ENCODE measurements at places on chromosomes 16 and 17.
A peak's percentile ranks its signal among the peaks of the same experiment; 100 is the strongest.

GRCh38 chr16:89687092-89687940 is 827 bp downstream of the CDK10 start:
- no peak for DNase-seq

DNA sequence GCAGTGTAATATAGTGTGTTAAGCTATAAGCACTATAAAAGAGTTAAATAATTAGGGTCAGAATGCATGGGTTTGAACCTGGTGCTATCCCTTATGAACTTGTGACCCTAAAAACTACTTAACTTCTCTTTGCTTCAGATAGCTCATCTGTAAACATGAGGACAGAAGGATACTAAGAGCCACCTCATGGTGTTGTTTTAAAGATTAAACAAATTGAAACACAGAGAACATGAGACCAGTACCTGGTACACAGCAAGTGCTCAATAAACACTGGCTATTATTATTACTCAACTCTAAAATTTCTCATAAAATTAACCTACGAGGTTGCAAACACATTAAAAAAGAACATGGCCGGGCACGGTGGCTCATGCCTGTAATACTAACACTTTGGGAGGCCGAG is 43.3 kb downstream of the SMURF2 start:
- DNase-seq: no peak

DNA sequence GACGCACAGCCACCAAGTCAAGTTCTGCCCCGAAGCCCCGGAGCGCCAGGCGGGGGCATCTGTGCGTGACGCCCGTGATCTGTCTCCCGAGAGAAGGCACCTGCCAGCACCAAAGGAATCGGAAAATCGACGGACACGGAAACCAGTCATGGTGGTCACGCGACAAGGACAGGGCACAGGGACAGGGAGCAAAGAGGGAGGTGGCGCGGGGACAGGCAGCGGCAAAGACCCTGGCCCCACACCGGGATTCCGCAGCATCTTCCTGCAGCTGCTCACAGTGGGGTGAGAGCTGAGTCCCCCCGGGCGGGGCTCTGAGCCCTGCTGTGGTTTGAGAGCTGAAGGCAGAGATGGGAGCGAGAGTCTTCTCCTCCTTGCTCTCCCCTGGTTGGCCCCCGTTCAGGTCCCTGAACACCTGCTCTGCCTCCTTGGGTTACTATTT is 56.4 kb downstream of the ABR start:
- DNase-seq: no peak

DNA sequence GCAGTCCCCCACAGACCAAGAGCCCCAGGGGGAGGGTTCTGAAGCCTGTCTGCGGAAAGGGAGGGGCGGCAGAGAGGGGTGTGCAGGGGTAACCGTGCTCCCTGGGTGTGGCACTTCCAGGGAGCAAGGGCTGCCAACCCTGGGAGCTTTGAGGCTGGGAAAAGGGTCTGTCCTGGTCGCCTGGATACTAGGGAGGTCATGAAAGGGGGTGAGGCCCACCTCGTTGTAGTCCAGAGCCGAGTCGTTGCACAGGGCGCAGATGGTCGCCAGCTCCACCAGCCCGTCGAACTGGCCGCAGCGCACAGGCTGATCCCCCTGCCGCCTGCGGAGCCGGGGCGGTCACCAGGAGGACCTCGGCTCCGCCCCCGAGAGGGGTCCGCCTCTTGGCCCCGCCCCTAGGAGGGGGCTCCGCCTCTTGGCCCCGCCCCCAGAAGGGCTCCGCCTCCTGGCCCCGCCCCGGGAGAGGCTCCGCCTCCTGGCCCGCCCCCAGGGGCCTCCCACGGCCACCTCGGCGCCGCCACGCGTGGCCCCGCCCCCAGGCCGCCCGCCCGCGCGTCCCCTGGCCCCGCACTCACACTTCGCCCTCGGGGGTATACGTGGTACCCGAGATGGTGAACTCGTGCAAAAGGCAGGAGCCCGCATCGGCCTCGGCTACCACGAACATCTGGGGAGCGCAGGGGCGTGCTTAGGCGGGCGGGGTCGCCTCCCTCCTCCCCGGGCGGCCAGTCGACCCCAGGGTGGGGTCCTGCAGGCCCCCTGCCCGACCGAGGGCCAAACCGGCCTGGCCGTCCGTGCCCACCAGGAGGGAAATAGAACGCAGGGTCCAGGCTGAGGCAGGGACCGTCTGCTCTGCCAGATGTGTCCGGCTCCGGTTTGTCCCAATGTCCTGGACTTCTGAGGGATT is 19.5 kb downstream of the ATP2A3 start:
- DNase-seq: no peak

DNA sequence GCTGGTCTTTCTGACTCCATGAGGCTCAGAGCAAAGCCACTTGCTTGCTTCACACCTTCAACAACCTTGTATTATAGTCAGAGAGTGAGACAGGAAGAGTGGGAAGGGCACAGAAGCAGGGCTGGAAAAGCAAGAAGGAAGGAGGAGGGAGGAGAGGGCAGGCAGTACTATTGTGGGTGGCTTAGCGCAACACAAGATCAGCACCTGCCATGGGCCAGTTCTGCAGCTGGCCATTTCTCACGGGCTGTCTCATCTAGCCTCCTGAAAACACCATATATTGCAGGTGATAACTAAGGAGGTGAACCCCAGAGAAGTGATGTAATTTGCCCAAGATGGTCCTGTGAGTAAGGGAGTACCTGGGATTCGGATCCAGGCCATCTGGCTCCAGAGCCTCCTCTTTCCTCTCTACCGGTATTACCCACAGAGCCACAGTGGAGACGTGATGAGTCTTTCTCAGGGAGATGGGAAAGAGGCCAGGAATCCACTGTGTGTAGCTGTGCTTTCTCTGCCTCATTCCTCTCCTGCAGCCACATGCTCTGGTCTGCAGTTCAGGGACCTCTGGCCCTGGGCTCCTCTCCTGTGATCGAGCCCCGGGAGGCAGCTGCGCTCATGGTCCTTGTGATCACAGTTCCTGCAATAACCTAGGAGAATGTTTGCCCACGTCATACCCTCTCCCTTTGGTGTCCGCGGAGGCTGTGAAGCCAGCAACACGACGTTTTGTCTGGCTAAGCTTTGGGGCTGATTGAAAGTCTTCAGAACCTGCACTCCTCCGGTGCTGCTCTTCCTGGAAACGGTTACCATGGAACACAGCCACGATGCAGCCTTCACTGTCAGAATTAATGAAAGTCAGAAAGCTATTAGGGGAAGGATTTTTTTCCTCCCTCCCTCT is 178.1 kb upstream of the CCL2 start:
- no peak for DNase-seq

DNA sequence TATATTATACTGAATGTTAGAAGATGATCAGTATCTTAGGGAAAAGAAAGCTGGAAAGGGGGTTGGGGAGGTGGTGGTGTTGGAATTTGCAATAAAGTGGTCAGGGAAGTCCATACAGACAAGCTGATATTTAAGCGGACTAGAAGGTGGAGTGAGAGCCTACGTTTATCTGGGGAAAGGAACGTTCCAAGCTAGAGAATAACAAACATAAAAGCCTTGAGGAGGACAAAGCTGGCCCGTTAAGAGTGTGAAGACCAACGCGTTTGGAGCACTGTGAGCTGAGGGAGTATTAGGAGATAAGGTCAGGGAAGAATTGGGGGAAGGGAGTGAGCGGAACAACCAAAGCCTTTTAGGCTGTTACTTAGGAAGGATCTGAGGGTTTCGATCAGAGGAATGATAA is 1.4 kb downstream of the DDX42 start:
- DNase-seq: no peak

DNA sequence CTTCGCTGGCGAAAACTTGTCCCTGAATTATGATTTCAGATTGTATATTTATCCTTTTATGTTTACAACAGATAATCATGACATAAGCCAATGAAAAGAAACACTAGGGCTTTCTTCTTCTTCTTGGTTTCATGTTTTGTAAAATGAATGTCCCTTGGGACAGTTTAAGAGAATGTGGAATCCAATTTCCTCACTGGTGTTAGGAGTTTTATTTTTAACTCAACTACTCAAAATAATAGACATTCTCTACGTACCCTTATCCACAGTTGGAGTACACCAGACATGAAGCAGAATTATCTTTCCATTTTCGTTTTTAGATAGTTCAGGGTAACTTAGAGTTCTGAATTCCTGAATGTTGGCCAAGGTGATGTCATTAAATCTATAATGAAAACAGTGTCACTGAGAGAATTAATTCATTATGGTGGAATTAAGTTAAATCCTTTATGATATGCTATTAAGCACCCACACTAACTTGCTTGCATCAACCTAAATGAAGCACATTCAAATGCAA is 43.4 kb downstream of the IRX6 start:
- DNase-seq: no peak

- no peak for DNase-seq
These were observed 49.9 kb upstream of the DOC2B start for GRCh38 chr17:231191-231965.

- DNase-seq: no peak
These were observed 19.1 kb downstream of the ANKS3 start for GRCh38 chr16:4714996-4715395.

- no peak for DNase-seq
These were observed 282.3 kb upstream of the TNRC6C start for GRCh38 chr17:77676237-77676661.

GRCh38 chr17:35294756-35295155 is 51.9 kb downstream of the SLFN5 start:
- DNase-seq: no peak

DNA sequence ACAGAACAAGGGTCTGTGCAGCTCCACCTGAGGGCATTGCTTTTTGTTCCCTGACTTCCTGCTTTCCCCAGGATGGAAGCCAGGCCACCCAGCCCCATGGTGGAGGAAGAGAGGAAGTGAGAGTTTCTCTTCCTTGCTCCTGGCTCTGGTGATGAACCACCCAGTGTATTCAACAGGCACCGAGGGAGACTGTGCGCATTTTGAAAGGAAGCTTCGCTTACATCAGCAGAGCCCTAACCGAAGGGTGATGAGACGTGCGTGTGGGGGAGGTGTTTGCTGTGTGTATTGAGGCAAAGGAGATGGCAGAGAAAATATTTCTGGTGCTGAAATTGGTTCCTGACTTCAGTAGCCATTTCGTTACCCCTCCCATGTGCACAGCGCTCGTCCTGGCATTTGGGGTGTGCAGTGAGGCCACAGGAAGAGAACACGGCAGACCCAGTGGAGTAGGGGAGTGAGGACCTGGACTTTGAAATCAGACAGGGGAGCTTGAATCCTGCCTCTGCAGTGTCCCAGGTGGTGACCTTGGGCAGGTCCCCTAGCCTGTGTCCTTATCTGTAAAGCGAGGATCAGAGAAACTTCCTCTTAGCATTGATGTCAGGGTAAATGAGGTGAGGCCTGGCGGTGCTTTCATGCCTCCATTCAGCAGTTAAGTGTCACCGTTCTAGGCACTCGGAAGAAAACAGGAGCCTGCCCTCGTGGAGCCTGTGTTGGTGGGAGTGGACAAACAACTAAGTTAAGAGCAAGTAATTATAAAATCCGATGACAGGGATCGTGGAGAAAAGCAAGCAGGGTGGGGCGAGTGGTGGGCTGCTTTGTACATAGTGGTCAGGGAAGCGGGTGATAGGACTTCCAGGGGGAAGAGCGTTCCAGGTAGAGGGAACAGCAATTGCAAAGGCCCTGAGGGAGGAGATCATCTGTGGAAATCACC is 7.4 kb downstream of the CMIP start:
- peak; percentile 29 for DNase-seq

GRCh38 chr17:40281663-40282062 is 6.0 kb upstream of the CDC6 start:
- DNase-seq: no peak

GRCh38 chr16:81553814-81554675 is 109.4 kb downstream of the CMIP start:
- no peak for DNase-seq

DNA sequence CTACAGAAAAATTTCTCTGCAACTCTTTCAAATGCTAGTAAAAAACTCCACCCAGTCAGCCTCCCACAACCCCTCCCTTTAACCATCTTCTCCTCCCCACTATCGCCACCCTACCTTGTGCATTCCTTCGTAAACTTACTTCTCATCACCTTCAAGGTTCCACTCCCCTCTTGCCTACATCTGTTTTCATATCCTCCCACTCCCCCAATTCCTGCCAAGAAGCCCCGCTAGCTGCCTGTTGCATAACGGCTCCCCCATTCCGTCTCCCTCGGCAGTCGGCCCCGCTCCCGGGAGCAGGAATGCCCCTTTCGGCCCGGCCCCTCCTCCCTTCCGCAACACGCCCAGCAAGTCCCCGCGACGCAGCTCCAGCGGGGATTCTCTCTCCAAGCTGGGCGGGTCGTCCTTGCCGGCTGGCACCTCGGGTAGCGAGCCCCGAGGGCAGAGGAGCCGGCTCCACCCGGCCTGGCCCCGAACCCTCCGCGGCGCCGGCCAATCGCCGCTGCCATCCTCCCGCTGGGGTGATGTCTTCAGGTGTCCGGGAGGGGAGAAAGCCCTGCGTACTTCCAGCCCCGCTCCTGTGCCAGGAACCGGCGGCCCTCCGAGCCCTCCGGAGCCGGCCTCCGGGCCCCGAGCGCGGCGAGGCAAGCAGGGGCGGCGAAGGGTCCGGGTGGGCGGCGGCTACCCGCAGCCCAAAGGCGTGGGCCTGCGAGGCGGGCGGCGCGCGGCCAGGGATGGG is 1.5 kb downstream of the PHLPP2 start:
- peak; percentile 41 for DNase-seq

- DNase-seq: no peak
These were observed 127.8 kb downstream of the SDK2 start for GRCh38 chr17:73516431-73516830.

- DNase-seq: no peak
These were observed 1.2 kb upstream of the AMFR start for GRCh38 chr16:56426585-56426984.

DNA sequence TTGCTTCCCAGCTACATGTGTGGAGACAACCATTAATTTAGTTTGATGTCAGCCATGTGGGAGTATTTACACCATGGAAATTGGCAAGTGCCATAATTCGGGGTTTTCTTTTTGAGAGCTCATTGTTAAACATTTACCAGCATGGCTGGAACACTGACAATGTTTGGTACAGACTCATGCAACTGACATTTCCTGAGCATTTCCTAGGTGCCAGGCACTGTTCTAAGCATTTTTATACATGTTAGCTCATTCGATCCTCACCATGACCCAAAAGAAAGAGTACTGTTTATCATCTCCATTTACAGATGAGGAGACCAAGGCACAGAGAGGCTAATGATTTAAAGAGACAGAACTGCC is 86.9 kb downstream of the FOXL1 start:
- DNase-seq: no peak

- no peak for DNase-seq
These were observed 8.5 kb upstream of the HSD3B7 start for GRCh38 chr16:30976486-30976885.

- no peak for DNase-seq
These were observed 2.6 kb downstream of the CTRB2 start for GRCh38 chr16:75204410-75204758.

DNA sequence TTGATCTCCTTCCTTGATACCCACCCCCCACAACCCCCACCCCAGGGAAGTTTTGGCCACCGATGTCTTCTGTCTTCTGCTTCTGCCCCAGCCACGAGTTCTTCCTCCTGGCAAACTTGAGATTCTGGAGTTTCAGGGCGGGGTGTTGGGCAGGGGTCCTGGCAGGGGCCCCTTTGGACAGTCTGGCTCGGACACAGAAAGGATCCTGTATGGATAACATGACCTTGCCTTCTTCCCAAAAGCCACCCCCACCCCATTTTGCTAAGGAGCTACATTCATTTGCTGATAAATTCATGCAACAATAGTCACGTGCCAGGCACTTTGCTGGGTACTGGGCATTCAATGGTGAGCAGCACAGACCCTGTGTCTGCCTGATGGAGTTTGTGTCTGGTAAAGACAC is 5.9 kb upstream of the COL1A1 start:
- DNase-seq: no peak
